Astrocyte of the cerebellum (primary cell): ENCODE measurements at places on chromosomes 13 and 19.

- DNase-seq = no peak
These were observed 5.5 kb downstream of the EXOSC5 start for GRCh38 chr19:41391618-41392017.

DNA sequence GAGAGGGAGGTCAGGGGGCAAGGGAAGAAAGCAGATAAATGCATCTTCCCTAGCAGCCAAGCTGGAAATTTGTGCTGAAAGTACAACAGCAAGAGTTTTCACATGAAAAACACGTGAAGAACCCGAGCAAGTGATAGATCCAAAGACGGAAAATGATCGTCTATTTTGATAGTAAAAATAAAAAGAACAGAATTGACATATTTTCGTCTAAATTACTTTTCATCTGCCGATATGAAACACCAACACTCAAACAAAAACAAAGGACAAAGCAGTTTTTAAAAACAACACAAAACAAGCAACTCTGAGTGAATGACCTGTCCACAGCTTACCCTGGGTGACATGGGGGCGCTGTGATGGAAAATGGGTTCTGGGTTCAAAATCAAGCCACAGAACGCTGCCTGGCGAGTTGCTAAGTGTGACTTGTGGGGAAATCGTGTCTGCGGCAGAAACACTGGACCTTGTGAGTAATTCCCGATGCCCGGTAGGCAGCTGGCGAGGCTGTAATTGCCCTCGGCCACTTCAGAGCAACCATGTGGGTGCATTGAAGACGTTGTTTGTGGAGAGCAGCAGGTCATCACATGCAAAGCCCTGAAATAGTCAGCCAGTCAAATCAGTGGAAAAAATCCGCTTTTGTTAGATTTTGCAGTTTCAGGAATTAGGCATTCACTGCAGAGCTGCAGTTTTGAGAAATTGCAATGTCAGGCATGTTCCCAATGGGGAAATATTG, 7.4 kb downstream of the SOX1 start:
- no peak for DNase-seq

GRCh38 chr13:89827552-89827951, 1519.9 kb upstream of the MIR17HG start:
- DNase-seq = no peak

DNA sequence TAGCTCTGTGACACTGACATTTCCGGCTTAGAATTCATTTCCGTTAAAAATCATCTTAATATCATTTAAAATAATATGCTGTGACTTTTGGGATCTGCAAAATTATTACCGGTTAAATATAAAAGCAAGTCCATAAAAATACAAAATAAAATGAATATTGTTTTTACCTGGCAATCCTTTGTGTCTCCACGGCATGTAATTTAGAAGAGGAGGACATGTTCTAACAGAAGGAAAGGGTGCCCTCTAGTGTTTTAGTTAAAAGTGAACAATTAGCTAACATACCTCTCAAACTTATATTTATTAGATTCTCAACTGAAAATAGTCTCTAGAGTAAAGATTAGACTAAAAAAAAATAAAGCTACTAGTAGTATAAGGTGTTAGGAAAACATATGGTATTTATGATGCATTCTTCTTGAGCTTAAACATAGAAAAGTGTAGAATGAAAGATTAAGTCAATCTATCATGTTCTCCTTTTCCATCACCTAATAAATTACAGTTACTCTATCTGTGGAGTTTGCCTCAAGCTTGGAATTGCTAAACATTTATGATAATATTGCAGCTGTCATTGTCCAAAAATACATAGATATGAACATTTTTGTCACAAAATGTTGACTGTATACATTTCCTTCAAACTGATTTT, 676.7 kb upstream of the SPRY2 start:
- peak; percentile 23 for DNase-seq

GRCh38 chr19:13652810-13653590, 111.3 kb upstream of the MRI1 start:
- no peak for DNase-seq

DNA sequence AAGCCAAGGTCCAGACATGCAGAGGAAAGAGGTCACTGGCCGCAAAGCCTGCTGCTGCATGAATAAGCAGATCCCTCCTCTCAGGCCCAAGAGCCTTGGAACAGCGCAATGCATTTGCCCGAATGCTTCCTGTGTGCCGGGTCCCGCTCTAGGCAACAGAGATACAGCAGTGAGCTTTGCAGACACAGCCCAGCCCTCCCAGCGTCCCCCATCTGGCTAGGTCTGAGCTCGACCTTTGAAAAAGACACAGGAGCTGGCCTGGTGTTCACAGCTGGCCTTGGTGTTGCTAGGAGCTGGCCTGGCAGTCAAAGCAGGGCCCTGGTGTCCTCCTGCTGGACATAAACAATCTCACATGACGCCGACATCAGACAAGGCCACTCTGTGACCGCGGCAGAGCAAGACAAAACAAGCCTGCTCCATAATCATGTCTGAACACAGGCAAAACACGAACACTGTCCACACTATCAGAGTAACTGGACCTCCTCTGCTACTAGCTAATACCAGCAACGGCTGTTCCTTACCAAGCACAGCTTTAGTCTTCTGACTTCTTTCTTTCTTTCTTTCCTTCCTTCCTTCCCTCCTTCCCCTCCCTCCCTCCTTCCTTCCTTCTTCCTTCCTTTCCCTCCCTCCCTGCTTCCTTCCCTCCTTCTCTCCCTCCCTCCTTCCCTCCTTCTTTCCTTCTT, 5.7 kb upstream of the PEX11G start:
- DNase-seq = no peak

GRCh38 chr13:34243403-34243802, 425.5 kb downstream of the RFC3 start:
- DNase-seq = no peak

- no peak for DNase-seq
These were observed 1.1 kb downstream of the CDKN2D start for GRCh38 chr19:10567656-10568055.

GRCh38 chr13:114234266-114234644, 442 bp upstream of the CDC16 start:
- no peak for DNase-seq

DNA sequence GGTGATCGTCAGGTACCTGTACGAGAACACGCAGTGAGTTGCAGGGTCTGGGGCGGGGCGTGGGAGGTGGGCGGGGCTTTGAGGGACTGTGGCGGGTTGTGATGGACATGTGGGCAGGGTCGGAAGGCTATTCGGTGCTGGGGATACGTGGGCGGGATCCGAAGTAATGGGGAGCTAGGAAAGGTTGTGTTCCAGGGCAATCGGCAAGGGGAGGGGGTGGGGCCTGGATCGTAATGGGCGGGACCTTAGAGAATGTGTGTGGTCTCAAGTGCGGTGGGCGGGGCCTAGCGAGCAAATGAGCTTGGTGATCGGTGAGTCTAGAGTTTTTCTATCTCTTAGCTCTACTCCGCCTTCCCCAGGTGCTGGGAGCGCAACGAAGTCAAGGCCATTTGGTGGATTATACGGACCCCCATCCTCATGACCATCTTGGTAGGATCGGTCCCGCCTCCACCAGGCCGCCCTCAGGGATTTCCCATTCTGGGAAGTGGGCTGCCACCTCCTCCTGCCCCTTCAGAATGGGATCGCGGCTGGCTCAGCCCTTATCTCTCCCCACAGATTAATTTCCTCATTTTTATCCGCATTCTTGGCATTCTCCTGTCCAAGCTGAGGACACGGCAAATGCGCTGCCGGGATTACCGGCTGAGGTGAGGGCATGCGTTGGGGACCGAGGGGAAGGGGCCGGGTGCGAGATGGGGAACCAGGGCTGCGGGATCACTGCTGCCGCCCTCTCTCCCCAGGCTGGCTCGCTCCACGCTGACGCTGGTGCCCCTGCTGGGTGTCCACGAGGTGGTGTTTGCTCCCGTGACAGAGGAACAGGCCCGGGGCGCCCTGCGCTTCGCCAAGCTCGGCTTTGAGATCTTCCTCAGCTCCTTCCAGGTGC, 9.6 kb downstream of the GIPR start:
- DNase-seq = peak; percentile 34

- DNase-seq = no peak
These were observed 299.3 kb upstream of the ARGLU1 start for GRCh38 chr13:106867249-106867648.

DNA sequence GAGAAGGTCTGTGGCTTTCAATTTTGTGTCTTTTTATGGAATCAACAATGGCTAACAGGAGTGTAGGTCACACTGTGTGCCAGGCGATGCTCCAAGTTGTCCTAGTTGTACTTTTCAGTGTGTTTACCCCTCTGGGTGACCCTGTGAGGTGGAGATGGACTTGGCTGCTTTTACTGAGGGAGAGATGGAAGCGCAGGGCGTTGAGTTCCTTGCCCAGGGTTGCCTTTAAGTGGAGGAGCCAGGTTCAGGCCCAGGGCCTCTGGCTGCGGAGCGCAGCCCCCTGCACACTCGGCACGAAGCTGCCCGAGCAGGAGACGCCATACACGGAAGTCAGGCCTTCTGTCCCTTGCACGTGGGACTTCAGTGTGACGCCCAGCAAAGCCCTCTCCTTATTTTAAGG, 112.8 kb downstream of the RAB20 start:
- DNase-seq = no peak

DNA sequence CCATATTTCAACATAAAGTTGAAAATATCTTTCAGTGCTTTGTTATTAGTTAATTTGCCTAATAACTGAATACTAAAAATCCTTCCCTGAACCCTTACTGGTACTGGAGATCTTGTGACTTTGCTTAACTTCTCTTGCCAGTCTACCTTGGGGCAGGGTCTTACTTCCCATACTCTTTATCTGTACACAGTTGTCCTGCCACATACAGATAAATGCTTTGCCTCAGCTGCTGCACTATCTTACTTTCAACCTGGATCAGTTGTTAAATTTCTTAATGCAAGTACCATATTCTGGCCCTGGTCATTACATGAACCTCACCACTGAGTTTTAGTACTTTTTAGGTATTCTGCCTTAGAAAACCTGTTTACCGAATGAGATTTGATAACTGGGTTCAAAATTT, 107.6 kb downstream of the PIBF1 start:
- DNase-seq = no peak

DNA sequence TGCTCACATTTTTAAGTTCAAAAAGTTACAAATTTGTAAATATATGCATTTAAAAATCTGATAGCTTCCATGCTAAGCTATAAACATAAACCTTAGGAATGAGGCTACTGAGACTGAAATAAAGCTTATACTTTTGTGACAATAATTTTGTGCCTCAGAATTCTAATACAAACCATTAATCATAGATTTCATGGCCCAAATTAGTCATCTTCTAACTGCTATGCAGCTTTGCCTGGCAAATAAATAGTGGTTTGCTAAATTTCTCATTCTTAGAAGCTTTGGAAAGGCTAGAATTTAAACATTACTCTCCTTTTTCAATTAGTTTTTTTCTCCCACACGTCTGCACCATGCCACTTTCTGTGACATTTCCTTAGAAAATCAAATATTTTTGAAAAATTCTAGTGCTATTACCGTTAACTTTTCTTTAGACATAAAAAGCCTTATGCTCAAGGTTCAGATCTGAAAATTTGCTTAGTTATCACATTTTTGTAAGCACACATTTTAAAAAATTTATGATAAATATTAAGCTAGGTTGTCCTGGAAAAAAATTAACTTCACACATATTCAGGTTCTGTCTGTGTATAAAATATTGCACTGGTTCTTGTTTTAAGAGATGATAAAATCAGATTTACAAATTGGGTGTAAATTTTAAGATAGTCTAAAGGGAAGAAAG, 46.9 kb downstream of the FNDC3A start:
- no peak for DNase-seq

GRCh38 chr19:52602941-52603340, 32.9 kb downstream of the ZNF701 start:
- DNase-seq = no peak

GRCh38 chr13:44734201-44734707, 158.1 kb upstream of the TSC22D1 start:
- no peak for DNase-seq

- no peak for DNase-seq
These were observed 26.4 kb downstream of the CLEC4M start for GRCh38 chr19:7789447-7789846.

DNA sequence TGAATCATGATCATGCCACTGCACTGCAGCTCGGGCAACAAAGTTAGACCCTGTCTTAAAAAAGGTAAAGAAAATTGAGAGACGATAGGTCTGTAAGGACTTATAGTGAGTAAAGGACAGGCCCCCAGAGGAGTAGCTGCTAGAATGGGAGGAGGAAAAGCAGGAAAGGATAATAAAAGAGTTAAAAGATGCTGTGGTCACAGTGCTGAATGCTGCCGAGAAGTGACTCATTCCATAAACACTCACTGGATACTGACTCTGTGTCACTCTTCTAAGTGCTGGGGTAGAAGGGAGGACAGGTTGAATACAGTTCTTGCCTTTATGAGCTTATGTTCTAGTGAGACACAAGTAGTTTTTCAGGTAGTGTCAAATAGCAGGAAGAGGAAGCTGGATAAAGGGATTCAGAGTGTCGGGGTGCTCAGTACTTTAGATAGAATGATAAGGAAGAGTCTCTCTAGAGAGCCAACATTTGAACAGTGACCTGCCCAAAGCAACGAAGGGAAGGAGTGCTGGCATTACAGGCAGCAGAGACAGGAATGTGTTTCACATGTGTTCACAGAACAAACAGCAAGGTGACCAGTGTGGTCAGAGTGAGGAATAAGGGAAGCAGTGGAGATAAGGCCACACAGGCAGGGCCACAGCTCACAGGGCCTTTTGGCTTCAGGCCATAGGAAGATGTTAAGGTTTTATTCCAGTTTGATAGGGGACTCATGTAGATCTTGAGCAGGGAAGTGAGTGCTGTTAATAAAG, 1240.5 kb downstream of the UQCRFS1 start:
- DNase-seq = peak; percentile 68

GRCh38 chr13:87769445-87769844, 98.3 kb downstream of the SLITRK5 start:
- no peak for DNase-seq

DNA sequence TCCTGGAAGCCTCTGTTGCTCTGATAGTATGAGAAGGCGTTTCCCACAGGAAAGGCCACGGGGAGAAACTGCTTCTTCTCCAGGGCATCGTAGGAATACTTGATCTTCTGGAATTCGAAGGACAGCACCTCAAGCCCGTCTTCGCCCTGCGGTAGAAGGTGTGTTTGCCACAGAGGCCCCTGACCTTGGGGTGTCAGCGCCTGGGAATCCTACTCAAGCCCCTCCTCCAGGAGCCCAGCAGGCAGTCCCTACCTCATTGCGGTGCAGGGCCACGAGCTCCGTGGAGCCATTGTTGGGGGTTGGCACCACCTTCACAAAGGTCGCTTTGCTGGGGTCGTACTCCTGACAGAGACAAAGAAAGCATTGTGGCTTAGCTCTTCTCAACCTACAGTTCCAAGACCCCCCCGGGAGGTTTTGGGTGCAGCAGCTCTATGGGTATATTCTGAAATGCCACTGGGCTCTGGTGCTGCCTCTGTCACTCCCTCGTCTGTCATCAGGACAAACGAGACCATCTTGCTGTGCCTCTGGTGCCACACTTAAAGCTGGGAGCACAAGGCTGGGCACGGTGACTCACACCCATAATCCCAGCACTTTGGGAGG, 3.7 kb downstream of the ATP13A1 start:
- no peak for DNase-seq
